ENCODE measurements at places on chromosomes 4 and X.

DNA sequence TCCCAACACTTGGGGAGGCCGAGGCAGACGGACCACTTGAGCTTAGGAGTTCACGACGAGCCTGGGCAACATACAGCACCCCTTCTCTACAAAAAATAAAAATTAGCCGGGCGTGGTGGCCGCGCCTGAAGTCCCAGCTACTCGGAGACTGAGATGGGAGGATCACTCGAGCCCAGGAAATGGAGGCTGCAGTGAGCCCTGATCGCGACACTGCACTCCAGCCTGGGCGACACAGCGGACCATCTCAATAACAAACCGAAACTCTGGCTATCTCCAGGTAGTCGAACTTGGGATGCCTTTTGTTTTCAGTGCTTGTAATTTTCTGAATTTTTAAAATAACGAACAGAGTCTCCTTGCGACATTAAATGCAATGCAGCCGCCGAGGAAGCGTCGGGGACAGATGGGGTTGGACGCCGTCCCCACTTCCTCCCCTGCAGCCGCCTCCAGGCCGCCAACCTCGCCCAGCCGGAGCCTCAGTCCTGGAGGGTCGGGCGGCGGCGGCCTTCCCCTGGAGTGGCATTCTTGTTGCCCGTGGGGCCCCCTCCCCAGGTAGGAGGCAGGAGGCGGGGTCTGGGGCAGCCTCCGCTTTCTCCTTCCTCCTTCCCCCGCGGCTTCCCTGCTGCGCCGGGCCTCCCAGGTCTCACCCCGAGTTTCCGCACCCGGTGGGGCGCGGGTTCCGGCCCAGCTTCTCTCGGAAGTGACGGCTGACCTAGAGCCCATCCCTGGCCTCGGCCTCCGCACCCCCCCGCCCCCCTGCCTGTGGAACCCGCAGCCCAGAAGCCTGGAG is 14.6 kb downstream of the HMX1 start:
- no peak for DNase-seq

DNA sequence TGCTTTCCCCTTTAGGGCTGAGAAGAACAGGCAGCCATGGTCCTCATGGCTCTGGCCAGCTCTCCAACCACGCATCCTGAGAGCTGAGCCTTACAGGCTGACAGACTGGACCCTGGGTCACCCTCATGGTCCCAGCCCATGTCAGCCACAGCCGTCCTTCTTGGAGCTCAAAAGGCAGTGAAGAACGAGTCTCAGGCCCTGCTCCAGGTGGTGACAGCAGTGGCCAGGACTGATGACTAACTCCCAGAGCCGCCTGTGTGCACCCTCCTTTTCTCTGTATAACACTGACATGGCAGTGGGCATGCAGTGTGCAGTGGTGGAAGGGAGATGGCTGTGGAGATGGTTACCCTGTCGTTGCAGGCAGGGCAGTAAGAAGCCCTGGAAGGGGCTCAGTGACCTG is 10.3 kb upstream of the DUSP9 start:
- no peak for DNase-seq

- no peak for DNase-seq
Observed at GRCh38 chrX:2708592-2709188, 17.6 kb downstream of the CD99 start.

- no peak for DNase-seq
Observed at GRCh38 chr4:128107766-128108165, 46.7 kb downstream of the LARP1B start.

DNA sequence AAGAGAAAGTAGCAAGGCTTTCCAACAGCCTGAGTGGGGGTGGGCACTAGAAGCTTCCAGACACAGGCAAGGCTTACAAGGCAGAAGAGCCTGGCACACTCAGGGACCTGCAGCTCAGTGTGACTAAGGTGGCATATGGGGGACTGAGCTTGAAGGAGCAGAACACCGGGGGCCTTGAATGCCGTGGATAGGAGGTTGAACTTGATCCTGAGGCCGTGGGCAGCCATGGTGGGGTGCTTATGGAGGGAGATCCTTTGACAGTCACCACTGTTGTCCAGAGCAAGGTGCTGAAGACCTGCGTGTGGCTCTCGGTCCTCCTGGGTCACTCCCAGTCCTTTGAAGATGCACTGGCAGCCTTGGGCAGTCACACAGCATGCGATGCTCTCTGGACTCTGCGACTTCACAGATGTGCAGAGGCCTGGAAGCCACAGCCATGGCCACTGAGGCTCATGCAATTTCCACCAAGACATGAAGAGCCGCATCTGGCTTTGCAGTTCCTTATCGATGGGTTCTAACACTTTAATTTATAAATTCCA is 18.3 kb downstream of the C4orf50 start:
- DNase-seq = no peak

DNA sequence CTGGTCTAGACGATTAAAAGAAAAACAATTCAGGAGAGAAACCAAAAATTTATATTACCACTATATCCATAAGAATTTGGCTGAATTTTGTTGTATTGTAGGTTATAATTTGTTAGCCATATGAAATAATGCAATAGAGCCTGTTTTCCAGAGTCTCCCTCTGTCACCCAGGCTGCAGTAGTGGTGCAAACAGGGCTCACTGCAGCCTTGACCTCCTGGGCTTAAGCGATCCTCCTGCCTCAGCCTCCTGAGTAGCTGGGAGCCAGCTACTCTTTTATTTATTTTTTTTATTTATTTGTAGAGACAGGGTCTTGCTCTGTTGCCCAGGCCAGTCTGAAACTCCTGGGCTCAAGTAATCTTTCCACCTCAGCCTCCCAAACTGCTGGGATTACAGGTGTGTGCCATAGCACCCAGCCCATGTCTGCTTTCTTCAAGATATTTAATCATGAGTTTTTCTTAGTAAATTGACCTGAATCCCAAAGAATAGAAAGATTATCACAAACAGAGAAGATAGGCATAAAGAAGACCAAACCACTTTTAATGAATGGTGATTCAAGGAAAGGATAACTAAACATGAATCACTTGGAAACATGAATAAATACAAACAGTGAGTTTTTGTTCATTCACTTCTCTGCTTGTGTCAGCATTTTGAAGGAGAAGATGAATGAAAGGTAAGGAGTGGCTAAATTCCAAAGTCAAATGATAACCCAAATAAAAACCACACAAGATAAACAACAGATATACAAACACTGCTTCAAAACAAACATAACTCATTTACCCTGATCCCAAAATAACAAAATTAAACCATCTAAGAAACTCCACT is 82.1 kb downstream of the PPP3CA start:
- DNase-seq = no peak

- DNase-seq = no peak
Observed at GRCh38 chr4:70746179-70746839, 24.5 kb downstream of the RUFY3 start.

- DNase-seq = no peak
Observed at GRCh38 chrX:8349816-8350544, 114.7 kb upstream of the VCX3B start.

- DNase-seq = peak; percentile 35
Observed at GRCh38 chr4:111631215-111631999, 513.8 kb upstream of the FAM241A start.

- no peak for DNase-seq
Observed at GRCh38 chr4:123306769-123307168, 89.8 kb upstream of the SPRY1 start.

- no peak for DNase-seq
Observed at GRCh38 chrX:103779141-103779789, 2.6 kb downstream of the PLP1 start.

- peak; percentile 44 for DNase-seq
Observed at GRCh38 chrX:15465896-15466651, 27.1 kb downstream of the PIR start.

- peak; percentile 66 for DNase-seq
Observed at GRCh38 chr4:100742045-100742444, 224.2 kb upstream of the EMCN start.

DNA sequence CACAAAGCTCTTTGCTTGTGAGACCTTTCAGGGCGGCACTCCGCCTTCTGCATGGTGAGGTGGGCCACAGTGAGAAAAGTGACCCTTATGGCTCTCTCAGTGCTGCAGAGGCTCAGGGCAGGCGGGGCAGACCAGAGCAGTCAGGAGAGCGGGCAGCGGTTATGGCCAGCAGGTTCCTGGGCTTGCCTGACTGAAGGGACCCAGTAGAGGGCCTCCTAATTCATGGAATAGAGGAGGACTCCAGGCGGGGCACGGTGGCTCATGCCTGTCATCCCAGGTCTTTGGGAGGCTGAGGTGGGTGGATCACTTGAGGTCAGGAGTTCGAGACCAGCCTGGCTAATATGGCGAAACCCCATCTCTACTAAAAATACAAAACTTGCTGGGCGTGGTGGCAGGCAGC is 91.4 kb downstream of the CLNK start:
- no peak for DNase-seq

- DNase-seq = no peak
Observed at GRCh38 chr4:119671205-119671604, 42.6 kb upstream of the PDE5A start.

GRCh38 chr4:41750626-41751448 is 2.3 kb upstream of the PHOX2B start:
- DNase-seq = no peak

DNA sequence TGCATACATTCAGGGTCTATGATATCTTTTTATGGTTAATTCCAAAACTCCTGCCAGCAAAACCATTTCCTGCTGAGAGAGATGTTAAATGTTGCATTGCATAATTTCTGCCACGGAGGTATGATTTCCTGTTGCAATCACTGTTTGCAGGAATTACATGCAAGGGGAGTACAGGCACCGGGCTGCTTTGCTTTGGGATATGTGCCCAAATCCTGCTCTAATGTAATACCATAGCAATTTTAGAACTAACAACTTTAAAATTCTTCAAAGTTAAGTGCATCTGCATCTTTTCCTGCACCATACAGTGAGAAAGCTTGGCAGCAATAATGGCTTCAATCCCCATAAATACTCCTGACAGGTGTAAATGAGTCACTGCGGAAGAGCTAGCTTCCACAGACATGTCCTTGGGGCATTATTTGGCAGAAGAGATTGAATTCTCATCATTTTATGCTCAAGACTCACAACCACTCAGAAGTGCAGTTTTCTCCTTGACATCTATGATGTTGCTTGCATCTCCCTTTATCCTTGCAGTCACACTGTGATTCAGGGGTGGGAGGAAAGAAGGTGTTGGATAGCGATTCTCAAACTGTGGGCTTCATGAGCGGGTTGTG is 29.6 kb downstream of the TRIM2 start:
- no peak for DNase-seq

DNA sequence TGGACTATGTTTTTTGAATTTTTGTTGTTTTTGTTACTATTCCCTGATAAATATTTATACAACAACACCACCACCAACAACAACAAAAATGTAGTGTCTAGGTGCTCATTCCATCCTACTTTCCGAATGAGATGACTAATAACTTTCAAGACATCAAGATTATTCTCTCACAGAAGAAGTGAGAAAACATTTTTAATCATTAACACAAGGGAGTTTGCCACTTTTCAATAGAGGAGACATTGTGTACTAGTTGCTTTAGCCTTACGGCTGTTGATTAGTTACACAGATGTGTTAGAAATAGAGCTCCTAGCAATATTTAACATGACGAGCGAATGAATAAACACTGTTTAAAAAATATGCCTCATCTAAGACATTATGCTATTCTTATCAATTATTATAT is 898.8 kb downstream of the C4orf33 start:
- no peak for DNase-seq

DNA sequence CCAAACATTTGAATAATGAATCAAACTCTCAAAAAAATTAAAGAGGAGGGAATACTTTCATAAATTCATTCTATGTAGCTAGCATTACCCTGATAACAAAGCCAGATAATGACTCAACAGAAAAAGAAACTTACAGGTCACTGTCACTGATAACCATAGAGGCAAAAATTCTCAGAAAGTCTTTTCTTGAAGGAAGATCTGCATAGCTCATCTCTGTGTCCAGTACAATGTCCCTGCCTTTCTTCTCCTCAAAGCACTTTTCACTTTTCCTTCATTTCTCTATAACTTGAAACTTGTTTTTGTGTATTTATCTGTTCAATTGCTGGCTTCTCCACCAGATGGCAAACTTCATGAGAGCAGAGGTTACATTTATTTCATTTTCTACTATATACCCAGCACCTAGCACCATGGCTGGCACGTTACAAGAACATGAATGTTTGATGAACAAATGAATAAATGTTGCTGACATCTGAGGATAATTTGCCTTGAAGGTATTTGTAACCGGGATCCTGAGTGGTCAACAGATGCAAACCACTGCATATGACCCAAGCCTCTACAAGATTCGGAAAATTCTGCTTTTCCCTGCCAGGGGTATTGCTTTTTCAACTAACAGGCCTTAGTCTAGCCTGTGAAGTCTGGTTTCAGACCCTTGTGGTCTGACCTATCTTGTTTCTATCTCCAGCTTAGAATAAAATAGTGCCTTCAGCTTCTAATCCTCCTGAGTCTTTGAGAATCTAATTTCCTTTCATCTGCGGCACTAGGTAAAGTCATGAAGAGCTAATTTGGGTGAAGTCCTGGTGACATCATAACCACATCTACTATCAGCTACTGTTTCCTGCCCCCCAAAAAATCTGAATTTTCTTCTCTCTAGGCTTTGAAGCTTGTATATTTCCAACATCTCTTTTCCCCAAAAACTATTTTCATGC is 52.5 kb upstream of the ANTXR2 start:
- peak; percentile 32 for DNase-seq

DNA sequence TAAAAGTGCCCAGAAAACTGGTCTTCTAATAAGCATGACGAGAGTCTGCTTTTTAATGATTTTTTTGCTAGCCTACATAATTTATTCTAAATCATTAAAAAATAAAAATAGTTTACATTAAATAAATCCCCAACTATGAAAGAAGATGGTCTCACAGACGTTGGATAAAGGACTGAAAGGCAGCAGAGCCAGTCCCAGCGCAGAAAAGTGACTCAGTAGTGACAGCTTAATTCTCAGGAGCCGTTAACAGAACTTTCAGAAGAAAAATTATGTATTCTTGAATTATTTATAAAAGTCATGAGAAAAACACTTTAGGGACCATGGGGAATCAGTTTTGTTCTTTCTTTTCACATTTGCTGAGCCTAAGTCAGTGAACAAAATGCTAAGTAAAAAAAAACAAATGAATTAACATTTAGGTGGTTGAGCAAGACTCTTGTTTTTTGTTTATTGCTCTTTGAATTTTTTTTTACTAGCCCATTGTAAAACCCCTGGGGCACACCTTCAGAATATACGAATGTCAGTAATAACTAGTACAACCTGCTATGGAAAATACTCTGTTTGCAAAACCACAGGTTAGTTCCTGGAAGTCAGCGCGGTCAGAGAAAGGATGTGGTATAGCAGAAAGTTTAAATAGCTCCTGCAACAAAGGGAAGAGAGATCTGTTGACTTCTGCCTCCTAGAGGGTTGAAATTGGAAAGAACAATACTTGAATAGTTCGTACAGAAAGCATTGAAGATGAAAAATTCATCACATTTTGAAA is 50.4 kb upstream of the CCDC160 start:
- DNase-seq = no peak

GRCh38 chrX:119638725-119639471 is 32.7 kb upstream of the NKRF start:
- DNase-seq = no peak

DNA sequence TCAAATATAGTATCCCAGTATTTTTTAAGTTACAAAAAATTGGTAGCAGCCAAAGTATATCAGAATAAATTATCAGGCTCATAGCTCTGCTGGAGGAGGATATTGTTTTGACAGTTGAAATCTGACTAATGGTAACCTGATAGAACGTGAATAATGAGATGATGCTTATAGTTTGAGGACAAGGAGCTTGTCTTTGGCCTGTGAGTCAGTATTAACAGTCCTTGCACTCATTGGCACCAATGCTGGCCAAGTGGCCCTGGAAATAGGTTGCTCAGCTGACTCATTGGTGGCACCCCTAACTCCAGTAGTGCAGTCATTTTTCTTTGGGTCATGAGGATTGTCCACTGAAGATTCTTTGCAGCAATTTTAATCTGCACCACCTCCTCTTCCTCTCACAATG is 203.3 kb upstream of the JADE1 start:
- DNase-seq = no peak

GRCh38 chr4:17358241-17358640 is 153.6 kb downstream of the QDPR start:
- DNase-seq = peak; percentile 24

Measured in cardiac muscle cell (in vitro differentiated cells and primary cell).